ENCODE measurements at places on chromosomes 5 and 9.

DNA sequence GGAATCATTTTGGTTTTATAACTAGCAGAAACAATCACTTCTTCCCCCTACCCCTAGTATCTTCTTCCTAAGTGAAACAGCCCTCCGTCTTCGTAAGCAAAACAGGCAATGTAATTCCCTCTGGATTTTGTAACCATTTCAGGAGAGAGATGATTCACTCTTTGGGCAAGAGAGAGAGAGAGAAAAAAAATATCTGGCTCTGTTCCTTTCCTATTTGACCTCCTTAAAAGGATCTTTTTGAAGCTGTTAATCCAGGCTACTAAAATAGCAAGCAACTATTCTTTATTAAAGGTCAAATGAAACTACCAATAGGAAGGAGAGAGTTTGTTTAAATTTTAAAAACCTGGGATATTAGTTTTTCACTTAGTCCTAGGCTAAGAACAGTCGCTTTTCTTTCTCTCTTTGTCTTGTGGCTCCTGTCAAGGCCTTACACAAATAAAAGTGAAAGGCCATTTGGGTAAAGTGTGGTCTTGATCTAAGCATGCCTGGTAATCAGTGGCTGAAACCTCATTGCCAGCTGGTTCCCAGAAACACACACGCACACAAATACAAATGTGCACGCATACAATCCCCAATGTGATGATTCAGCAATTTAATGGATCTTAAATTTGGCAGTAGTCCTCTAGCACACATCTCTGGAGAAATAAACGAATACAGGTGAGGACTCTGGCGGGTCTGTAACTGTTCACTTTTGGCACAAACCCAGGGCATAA is 70.2 kb downstream of the PRUNE2 start:
- DNase-seq: peak; percentile 87

GRCh38 chr5:126931963-126932660 is 98.2 kb downstream of the MARCHF3 start:
- no peak for DNase-seq

GRCh38 chr9:29289365-29289764 is 1716.1 kb upstream of the C9orf72 start:
- no peak for DNase-seq

DNA sequence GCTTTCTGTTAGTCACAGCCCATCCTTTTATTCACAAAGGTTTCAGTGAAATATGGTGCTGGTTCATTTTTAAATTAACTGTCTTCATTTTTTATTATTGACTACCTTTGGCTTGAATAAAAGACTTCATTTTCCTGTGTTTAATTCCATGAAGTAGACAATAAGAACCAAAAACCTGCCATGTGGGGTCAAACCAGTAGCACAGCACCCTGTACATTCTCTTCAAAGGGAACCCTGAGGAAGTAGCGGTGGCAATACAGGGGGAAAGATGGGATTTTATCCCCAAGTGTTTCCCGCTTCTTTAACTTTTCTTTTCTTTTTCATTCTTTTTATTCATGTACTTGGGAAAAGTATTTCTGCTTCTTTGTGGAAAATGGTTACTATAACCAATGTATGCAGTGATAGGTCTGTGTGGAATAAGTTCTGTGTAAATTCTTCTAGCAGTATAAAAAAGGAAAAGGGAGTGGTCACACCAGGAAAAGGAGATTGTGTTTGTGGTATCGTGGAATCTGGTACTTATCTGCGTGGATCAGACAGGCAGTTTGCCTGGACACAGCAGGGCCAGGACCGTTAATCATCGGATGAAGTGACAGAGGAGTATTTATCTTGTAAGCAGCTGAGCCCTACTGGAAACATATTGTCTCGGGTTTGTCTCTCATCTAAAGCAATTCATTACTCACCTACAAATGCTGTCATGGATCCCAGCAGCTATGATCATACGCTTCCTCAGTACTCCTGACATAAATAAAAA is 94.2 kb downstream of the PPIC start:
- DNase-seq: no peak

DNA sequence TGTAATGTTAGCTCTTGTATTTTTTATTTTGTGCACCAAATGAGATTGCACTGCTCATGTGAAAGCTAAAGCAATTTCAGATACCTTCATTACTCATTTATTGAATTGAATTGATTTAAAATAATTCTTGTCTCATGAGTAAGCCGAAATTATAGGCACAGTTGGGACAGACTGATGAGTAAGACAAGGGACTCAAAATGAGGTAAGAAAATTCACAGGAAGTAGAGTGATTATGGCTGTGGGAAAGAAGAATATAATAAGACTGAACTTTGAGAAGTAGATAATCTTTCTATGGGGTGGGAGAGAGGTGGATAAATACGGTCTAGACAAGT is 51.1 kb downstream of the NUDT12 start:
- DNase-seq: no peak

DNA sequence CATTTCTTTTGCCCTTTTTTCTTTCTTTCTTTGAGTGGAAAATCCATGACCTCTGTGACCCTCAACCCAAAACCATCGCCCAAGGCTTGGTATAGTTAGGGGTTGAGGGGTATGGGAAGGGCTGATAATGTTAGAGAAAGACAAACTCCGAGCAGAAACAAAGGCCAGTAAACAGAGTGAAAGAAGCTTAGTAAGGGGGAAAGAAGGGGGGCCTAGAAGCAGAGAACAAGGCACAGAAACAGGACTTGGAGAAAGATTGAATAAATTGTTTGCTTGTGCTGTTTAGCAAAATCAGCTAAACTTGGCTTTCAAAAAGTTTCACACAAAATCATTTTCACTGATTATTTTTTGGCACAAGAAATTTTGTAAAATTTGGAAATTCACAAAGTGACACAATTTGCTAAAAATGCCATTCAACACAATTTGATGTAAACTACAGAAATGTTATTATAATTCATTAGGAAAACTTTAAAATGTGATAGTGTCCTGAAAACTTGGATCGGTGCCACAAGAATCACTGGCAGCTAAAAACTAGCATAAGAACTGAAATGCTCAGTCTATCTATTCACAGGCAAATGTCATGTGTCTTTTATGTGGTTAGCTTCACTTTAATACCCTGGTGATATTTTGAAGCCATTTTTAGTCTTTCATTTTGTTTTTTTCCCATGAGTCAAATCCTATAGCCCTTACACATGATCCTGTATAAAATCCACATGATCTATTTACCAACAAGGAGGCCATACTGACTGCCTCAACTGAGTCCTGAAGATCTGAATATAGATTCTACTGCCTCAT is 276.4 kb downstream of the NR2F1-AS1 start:
- DNase-seq: no peak

DNA sequence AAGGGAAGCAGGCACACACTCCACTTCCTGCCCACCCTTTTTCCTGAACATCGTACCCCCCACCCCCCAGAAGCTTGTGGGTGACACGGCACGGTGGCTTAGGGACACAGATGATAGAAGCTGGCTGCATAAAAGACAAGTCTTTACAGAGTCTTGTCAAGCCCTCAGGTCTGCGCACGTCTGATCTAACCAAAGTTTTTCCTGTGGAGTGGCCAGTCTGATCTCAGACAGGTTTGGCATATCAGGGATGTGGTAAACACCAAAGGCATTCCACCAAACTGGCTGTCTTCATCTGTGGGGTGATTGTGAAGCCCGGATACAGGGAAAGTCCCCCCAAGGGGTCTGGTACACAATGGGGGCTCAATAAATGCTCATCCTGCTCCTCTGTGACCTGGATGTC is 50.0 kb downstream of the CRB2 start:
- DNase-seq: no peak

DNA sequence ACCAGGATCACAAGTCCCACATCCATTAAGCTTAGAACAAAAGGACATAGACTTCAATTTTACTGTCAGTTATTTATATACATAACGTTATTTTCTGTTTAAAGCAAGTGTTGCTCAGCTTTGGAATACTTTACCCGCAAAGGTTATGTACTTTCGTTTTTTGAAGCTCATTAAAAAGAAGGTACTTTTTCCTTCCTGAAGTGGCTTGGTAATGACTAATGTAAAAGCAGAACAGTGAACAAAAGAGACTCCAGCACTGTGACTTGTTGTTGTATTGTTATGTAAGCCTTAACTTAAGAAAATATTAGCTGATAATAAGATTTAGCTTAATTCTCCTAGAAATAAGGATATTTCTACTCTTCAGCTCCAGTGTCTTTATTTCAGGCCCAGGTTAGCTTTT is 97.3 kb upstream of the SLCO6A1 start:
- no peak for DNase-seq

GRCh38 chr5:39648085-39648847 is 223.5 kb upstream of the DAB2 start:
- no peak for DNase-seq

- no peak for DNase-seq
Measured at GRCh38 chr5:162543437-162543836, 475.9 kb downstream of the GABRG2 start.

GRCh38 chr5:37604290-37604689 is 225.2 kb downstream of the WDR70 start:
- DNase-seq: no peak

- DNase-seq: no peak
Measured at GRCh38 chr9:120689860-120690259, 24.4 kb downstream of the MEGF9 start.

DNA sequence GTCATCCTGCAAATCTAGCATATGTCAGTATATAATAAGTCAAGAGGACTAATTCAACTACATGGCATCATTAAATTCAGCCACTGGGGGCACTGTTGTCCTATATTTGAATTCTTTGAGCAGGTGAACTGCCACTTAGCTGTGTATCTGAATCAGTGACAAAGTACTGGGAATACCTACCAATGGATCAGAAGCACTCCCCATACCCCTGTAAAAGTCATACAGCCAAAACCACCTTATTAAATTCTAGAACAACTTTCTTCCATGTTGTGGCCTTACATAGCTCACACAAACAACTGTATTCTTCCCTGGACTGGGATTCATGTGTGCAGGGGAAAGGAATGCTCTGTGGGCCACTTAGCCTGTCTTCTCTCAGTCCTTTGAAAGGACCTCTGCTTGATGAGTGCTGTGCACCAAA is 57.4 kb upstream of the PLPP6 start:
- DNase-seq: peak; percentile 20

DNA sequence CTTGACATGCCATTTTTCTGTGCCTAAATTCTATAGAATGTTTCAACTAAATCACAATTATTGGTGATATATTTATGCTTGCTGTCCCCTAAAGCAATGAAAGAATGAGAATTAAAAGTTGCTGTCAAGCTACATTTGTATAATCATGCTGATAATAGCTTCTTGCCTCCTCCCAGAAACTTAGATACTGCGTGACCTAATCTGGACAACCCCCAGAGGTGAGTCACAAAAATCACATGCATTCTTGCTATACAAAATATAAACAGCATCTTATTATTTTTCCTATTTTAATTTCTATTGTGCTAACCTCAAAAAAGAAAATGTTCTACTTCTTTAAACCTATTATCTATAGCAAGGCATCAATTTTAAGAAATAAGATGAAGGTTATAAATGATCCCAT is 995.8 kb upstream of the ACO1 start:
- no peak for DNase-seq

DNA sequence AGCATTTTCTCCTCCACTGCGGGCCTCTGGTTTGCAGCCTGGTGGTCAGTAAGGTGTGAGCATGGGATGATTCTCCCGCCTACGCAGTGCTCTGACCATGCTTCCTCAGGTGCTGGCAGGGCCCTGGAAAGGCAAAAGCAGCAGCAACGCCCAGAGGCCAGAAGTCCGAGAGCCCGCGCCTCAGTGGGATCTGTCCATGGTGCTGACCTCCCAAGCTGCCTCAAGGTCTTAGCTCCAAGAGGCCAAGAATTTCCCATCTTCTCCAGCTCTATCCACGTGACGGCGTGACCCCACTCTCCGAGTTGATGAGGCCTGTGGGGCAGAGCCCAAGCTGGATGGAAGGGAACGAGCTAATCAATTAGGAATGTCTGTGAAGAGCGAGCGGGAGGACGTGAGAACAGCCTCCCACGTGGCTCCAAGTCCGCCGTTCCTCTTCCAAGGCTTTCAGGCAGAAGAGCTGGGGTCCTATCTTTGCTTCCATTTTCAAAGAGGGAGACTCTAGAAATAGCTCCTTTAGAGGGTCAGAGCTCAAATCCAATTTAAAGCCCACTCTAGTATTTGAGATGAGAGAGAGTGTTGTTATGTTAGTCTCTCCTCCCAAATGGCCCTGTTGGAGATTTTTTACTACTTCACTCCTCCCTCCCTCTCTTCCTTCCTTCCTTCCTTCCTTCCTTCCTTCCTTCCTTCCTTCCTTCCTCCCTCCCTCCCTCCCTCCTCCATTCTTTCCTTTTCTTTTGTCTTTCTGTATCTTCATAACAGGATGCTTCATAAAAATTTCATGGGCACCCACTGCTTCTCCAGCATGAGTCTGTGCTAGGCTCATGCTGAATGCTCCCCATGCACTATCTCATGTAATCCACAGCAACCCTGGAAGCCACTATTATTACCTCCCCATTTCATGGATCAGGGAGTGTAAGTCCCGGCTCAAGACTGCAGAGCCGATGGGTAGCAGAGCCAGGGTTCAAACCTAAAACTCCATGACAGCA is 69.3 kb downstream of the OLFM1 start:
- no peak for DNase-seq
